ENCODE measurements at places on chromosomes 11 and 22.

- DNase-seq: no peak
These were observed 413.4 kb upstream of the LRRC4C start for GRCh38 chr11:41872870-41873269.

GRCh38 chr11:123536690-123537437, 106.8 kb downstream of the GRAMD1B start:
- DNase-seq: no peak

GRCh38 chr22:32175683-32176644, 16.9 kb upstream of the C22orf42 start:
- DNase-seq: no peak

DNA sequence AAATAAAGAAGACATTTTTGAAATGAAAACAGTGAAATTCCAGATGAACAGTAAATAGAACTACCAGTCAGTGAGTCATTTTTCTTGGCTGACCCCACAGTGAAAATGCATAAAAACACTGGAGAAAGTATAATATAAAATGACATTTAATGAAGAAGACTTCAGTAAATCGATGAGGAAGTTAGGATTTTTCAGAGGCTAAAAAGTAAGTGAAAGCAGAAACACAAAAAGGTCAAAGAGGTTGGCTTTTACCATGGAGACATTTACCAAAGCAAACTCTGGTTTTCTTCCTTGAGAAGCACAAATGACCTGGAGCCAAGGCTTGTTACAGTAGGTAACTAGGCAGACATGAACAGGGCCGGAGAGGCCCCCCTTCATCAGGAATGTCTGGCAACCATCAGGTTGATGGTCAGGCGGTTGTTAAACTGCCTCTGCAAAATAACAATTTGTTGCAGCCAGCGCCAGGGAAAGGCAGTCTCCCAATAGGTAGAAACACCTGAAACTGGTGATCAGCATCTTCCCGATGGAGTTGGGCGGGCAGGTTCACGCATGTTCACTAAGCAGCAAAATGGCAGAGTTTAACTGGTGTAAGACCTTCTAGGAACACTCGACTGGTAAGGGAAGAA, 16.7 kb upstream of the TMEM123 start:
- DNase-seq: no peak

GRCh38 chr11:61897387-61898246, 6.3 kb upstream of the FADS3 start:
- DNase-seq: peak; percentile 62

DNA sequence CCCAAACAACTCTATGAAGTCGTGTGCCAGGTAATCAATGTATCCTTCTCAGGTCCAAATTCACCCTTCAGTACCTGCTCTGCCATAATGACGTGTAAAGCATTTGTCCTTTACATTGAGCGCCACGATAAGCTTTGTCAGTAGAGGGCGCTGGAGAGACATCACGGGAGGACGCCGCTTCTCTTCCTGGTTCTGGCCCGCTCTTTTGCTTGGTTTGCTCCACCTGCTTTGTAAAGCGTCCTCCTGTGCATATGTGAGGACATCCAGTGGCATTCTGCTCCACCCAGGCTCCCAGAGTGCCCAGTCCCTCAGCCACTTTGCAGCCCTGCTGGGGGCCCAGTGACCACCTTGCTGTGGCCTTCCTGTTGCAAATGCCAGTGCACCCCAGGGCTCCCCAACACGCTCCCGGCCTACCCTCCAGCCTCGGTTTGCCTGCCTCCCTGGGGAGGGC, 61.1 kb downstream of the WT1 start:
- no peak for DNase-seq

DNA sequence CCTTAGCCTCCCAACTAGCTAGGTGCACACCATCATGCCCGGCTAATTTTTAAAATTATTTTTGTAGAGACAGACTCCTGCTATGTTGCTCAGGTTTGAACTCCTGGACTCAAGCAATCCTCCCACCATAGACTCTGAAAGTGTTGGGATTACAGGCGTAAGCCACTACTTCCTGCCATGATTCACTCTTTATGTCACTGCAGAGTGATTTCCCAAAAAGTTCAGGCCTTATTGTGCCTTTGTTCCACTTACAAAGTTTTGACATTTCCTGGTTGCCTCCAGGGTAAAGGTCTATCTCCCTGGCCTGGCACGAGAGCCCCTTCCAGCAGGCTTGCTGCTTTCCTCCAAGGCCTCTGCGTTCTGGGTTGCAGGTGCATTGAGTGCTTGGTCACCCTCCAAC, 44.6 kb upstream of the RIC3 start:
- DNase-seq: no peak

GRCh38 chr11:130894322-130895025, 21.8 kb downstream of the SNX19 start:
- peak; percentile 39 for DNase-seq

DNA sequence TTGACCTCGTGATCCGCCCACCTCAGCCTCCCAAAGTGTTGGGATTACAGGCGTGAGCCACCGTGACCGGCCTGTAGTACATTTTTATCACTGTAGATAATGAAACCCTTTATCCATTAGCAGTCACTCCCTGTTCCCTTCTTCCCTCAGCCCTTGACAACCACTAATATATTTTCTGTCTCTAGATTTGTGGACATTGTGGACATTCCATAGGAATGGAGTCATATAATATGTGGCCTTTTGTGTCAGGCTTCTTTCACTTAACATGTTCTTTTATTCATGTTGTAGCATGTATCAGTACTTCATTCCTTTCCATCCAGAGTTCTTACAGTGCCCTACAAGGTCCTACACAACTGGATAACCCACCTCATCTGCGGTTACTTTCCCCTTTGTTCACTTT, 30.5 kb downstream of the RRM1 start:
- no peak for DNase-seq

DNA sequence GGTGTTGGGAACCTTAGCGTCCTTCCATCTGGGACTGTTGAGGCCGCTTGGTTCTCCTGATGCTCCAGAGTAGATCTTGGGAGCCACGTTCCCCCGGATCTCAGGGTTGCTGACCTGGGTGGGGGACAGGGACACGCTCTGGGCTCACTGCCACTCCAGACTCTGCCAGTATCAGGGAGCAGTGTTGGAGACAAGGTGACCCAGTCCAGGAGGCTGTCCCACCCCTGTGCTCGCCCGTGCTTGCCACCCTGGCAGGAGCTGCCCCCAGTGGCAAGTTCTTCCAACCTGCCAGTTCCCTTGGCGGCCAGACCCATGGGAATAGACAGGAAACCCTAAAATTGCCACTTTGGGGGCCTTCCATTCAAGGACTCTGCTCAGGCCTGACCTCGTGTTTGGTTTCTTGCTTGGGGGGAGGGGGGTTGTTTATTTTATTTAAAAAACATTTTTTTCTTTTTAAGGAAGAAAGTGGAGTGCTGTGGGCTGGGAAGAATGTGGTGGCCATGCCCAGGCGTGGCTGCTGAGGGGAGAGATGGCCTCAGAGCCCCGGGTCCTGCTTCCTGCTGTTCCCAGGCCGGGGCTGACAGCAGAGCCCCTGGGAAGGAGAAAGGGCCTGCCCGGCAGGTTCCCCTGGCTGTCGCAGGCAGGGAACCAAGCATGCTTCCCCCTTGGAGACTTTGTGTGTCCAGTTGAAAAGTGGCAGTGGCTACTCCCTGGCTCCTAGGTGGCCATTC, 7.2 kb downstream of the GRK2 start:
- no peak for DNase-seq

- no peak for DNase-seq
These were observed 8.6 kb downstream of the MCAT start for GRCh38 chr22:43134553-43134952.
